Smooth muscle cell of the umbilical artery (primary cell): ENCODE measurements at places on chromosomes 12 and 14. TPM values are rescaled to one million over a fixed set of nuclear protein-coding genes. Genes with fewer than 3 reads are reported as not detected.

The LBHD2 gene
- not detected in 2 replicates for total RNA-seq

The RFX4 gene
- total RNA-seq, result not detected in 2 replicates

The AMHR2 gene
- not detected in 2 replicates for total RNA-seq

The DGLUCY gene
- 25.8 and 31.3 TPM in 2 replicates for total RNA-seq

The MYF6 gene
- total RNA-seq, result not detected in 2 replicates

The SLC7A8 gene
- total RNA-seq, result 0.89 and 1.8 TPM in 2 replicates

The KMT2D gene
- 38.0 and 105 TPM in 2 replicates for total RNA-seq

The TESPA1 gene
- not detected in 2 replicates for total RNA-seq

The FITM1 gene
- not detected in 2 replicates for total RNA-seq

The VSIG10 gene
- total RNA-seq, result 8.9 and 16.9 TPM in 2 replicates

The BATF gene
- total RNA-seq, result not detected in 2 replicates

The FAR2 gene
- 0.89 and 4.2 TPM in 2 replicates for total RNA-seq

The BAG5 gene
- 27.6 and 32.1 TPM in 2 replicates for total RNA-seq

The SMCO3 gene
- 3.5 and 10.1 TPM in 2 replicates for total RNA-seq

The RDH16 gene
- 0.30 and 0.37 TPM in 2 replicates for total RNA-seq

The PTPRR gene
- total RNA-seq, result 0.30 and 2.7 TPM in 2 replicates

The NOVA1 gene
- under 0.01 and 0.65 TPM in 2 replicates for total RNA-seq

The FLRT2 gene
- 50.6 and 87.9 TPM in 2 replicates for total RNA-seq

The SLC25A47 gene
- total RNA-seq, result not detected in 2 replicates

The BCL11B gene
- 0.14 and 0.30 TPM in 2 replicates for total RNA-seq

The ARID2 gene
- total RNA-seq, result 13.7 and 19.7 TPM in 2 replicates

The MAP1LC3B2 gene
- 0.59 and 0.60 TPM in 2 replicates for total RNA-seq

The TMEM116 gene
- total RNA-seq, result 6.7 and 7.4 TPM in 2 replicates

The MOK gene
- total RNA-seq, result 3.9 and 9.0 TPM in 2 replicates

The RFLNA gene
- total RNA-seq, result 51.7 and 76.1 TPM in 2 replicates

The ZCCHC8 gene
- 11.9 and 15.8 TPM in 2 replicates for total RNA-seq

The CIDEB gene
- total RNA-seq, result 0.59 and 0.69 TPM in 2 replicates

The SLC39A5 gene
- not detected in 2 replicates for total RNA-seq

The KRT3 gene
- total RNA-seq, result not detected in 2 replicates

The KLHL33 gene
- total RNA-seq, result under 0.01 and 0.05 TPM in 2 replicates

The KRT71 gene
- not detected in 2 replicates for total RNA-seq

The TSPAN11 gene
- total RNA-seq, result under 0.01 and 0.69 TPM in 2 replicates

The CIROP gene
- total RNA-seq, result not detected in 2 replicates

The FGD6 gene
- total RNA-seq, result 18.7 and 24.4 TPM in 2 replicates

The ESRRB gene
- not detected in 2 replicates for total RNA-seq

The ADAM21 gene
- 0.30 and 0.37 TPM in 2 replicates for total RNA-seq

The TCL1B gene
- not detected in 2 replicates for total RNA-seq

The SALL2 gene
- total RNA-seq, result 3.0 and 4.4 TPM in 2 replicates

The ANG gene
- total RNA-seq, result 3.9 and 8.3 TPM in 2 replicates

The PKP2 gene
- total RNA-seq, result 3.4 and 20.5 TPM in 2 replicates

The CD4 gene
- total RNA-seq, result 1.0 and 1.5 TPM in 2 replicates

The ERP27 gene
- total RNA-seq, result not detected in 2 replicates

The EML5 gene
- total RNA-seq, result 0.09 and 0.30 TPM in 2 replicates

The TCTN1 gene
- 22.9 and 24.9 TPM in 2 replicates for total RNA-seq

The FOXG1 gene
- total RNA-seq, result under 0.01 TPM in 1 of 2 replicates, not detected in the other

The CLEC4D gene
- total RNA-seq, result not detected in 2 replicates

The CTSG gene
- total RNA-seq, result not detected in 2 replicates

The ANKS1B gene
- total RNA-seq, result 0.30 and 0.83 TPM in 2 replicates

The MYH6 gene
- total RNA-seq, result not detected in 2 replicates

The PLEKHG7 gene
- not detected in 2 replicates for total RNA-seq

The OAS1 gene
- total RNA-seq, result 0.37 and 0.89 TPM in 2 replicates

The DBX2 gene
- not detected in 2 replicates for total RNA-seq
